ENCODE measurements at places on chromosomes 2 and 18.

DNA sequence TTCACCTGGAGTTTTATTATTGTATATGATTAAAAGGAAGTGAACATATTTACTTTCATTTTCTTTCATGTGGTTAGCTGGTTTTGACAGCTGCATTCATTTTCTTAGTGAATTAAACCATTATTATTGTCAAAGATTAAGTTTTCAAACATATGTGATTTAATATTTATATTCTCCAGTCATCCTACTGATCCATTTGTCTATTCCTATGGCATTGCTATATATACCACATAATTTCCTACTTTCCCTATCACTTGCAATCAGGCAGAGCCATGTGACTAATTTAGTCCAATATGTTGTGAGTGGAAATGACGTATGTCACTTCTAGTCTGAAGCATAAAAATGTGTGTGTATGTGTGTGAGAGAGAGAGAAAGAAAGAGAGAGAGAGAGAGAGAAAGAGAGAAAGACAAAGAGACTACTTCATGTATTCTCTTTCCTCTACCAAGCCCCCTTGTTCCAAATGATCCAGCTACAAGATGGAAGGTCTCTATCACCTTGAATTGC is 12.0 kb upstream of the TACR1 start:
- no peak for DNase-seq

- DNase-seq: no peak
Observed at GRCh38 chr2:228426502-228427216, 245.2 kb upstream of the SPHKAP start.

DNA sequence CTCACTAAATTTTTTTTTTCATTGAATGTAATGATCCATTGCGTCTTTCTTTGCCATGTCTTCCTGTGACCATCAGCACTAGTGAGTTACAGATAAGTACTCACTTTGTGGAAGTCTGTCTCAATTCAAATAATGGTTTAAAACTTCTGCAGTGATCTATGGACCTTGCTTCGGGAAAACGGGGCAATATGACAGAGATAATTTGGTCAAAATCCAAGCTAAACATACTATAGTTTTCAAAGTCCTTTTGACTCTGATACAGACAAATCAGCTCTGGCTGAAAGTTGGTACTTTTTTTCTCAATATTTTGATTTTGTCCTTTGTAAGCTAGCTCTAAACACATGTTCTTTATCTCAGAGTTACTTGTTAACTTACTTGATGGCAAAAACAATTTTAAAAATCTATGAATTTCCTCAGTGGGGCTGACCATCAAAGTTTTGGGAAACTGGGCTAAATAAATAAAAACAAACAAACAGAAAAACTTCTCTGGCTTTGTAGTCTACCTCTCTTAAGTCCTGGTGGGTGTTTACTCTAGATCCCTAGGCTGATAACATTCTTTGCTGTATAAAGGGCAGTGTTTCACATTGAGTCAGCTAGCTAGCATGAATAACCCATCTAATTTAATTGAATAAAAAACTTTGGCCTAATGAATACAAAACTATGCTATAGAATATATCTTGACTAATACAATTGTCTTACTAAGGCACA is 327.6 kb downstream of the RDH14 start:
- DNase-seq: no peak

- DNase-seq: no peak
Observed at GRCh38 chr2:98346311-98347236, at the start of gene CNGA3. CNGA3 (plus strand) TSS chr2:98346456; CDS start chr2:98369976, 23,520 bp downstream.

GRCh38 chr2:132670496-132671150 is 618 bp upstream of the LYPD1 start:
- DNase-seq: no peak

DNA sequence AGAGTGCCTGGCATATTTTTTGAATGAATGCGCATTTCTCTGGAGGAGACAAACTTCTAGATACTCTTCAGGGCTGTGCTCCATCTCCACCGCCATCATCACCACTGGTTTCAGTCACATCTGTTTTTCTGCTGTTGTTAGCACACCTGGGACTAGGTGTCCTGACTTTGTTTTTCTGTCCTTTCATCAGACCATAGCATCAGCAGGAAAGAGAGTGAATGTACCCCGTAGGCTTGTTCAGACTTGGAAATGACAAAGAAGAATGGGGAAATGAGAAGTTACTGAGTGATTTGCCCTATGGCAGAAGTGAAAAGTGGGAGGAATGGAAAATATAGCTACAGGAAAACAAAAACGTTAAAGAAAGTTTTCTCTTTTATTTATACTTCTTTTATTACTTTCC is 965.2 kb upstream of the FANCL start:
- DNase-seq: no peak

DNA sequence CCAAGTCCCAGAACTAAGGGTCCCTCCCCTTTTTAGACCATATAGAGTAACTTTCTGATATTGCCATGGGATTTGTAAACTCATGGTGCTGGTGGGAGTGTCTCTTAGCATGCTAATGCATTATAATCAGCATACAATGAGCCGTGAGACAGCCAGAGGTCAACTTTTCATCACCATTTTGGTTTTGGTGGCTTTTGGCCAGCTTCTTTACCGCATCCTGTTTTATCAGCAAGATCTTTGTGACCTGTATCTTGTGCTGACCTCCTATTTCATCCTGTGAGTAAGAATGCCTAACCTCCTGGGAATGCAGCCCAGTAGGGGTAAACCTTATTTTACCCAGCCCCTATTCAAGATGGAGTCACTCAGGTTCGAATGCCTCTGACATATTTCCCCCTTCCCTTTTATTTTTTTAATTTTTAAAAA is 148.2 kb downstream of the PHLPP1 start:
- DNase-seq: no peak

All from activated T-cell treated with anti-CD3 and anti-CD28 coated beads for 1 hour (primary cell).